Activated CD4-positive, alpha-beta memory T cell treated with anti-CD3 and anti-CD28 coated beads for 36 hours (primary cell): ENCODE measurements at places on chromosomes 1 and 21.

GRCh38 chr1:209546390-209547085, 37.0 kb upstream of the CAMK1G start:
- DNase-seq: no peak

GRCh38 chr1:211991695-211992094, 43.7 kb downstream of the INTS7 start:
- no peak for DNase-seq

DNA sequence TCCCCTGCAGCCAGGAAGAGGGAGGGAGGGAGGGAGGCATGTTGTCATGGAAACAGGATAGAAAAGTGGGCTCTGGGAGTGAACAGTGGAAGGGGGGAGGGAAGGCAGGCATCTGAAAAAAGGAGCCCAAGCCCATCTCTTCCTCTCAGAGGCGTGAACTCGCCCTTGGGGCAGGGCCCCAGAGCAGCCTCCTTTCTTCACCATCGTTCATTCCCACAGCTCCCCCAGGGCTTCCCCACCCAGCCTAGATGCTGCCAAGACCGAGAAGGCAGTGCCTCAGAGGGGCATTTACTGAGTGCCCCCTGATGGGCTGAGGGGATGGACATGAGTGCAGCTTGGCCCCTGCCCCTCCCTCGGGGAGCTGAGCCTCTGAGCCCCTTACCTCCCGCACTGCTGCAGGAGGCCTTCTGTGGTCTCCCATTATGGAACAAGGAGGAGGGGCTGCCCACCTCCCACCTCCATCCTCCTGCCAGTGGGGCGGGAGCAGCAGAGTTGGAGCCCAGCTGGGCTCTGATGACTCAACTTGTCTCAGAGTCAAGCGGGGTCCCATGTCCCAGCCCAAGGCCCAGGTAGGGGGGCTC, 39.1 kb upstream of the KIF21B start:
- no peak for DNase-seq

- no peak for DNase-seq
These were observed 9.9 kb upstream of the DIPK1A start for GRCh38 chr1:92970990-92971689.

- no peak for DNase-seq
These were observed 96.7 kb upstream of the KLHDC7A start for GRCh38 chr1:18384059-18384458.

DNA sequence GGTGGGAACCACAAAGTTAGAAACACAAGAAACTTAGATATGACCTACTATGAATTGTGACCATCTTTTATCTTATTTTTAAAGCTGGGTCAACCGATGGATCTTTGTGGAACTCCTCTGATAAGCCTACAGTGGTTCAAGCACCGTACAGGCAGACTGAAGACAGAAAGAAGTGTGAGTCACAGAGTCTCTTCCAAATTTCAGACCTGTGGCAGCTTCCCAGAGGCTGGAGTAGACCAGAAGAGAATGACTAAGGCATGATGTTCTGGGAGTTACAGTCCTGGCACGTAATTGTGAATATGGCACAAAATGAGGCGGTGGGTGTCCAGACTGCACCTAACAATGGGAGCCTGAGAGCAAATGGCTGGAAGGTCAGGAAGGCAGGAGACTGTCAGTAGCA, 70.0 kb downstream of the LMO4 start:
- DNase-seq: no peak

- DNase-seq: no peak
These were observed 40.6 kb downstream of the ERI3 start for GRCh38 chr1:44314452-44314851.

GRCh38 chr21:44020551-44020950, 8.4 kb downstream of the TRAPPC10 start:
- DNase-seq: no peak

- DNase-seq: no peak
These were observed 616 bp upstream of the LAX1 start for GRCh38 chr1:203764105-203765028.

DNA sequence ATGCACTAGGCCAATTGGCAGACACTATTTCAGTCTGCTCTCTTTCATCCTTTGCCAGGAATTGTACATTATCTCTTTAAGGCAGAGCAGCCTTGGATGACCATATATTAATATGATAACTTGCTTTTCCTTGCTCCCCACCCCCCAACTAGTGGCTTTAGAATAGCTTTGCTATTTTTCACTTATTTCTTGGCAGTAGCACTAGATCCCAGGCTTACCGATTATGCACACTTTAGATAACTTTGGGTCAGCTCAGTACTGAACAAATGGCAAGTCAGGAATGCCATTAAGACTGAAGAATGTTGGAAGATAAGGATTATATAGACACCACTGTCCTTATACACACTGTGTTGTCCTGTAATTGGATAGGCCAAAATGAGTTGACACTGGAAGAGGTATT, 146.4 kb downstream of the FGGY start:
- DNase-seq: no peak

GRCh38 chr1:216910081-216910840, 187.0 kb upstream of the ESRRG start:
- no peak for DNase-seq

- no peak for DNase-seq
These were observed 194.1 kb upstream of the RUNX1 start for GRCh38 chr21:35243171-35243570.

DNA sequence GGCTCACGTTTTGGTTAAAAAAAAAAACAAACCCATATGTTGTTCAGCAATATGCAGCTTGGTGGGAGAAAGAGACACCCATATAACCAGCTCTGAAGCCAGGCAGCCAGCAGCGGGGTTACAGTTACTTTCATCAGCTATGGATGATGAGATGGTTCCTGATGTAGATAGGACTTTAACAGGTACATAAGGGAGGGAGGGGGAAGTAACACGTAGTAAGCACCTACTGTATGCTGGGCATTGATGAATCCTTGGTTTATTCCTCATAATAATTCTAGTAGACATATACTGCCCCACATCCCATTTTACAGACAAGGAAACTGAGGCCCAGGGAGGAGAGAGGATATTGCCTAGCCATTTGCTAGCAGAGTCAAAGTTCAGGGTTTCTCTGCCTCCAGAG, 2.0 kb downstream of the SLC1A7 start:
- no peak for DNase-seq
